ENCODE measurements at places on chromosomes 12 and 14.
A peak's percentile ranks its signal among the peaks of the same experiment; 100 is the strongest.

DNA sequence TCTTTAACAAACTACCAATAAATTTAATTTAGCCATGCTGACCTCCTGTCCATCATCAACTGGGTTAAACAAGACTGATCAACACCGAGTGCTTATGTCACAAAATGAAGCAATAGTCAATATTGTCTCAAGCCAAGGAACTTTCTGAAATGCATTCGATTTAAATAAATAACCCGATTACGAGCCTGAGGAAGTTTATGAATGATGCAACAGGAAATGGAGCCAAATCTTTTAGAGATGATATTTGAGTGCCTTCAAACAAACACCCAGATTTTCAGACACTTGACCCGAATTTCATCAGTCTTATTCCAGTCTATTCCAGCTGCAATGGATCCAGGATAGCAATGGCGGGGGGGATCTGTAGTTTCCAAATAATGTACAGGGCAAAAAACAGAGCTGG lies 27.9 kb downstream of the FAR2 start:
- DNase-seq: no peak

DNA sequence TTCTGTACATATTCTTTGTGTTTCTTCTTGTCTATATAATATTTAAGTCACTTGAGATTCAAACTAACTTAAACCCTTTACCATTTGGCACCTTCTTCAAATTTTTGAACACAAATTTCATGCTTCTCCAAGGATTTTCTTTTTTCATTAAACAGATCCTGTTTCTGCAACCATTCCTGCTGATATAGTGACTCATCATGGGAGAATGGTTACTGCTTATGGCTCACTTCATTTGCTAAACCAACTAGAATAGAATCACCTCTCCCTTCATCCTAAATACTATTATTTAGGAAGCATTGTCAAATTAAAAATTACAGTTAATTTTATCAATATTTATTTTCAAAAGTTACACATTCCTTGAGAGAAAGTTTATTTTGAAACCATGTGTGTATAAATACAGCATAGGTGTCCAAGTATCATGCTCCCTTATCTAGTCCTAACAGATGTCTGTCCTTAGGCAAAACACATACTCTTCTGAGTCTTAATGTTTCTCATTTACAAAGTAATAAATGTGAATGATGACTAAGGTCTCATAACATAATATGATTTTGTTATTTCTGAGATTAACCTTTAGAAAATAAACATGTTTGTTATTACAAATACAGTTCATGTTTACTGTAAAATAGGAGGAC lies 40.7 kb downstream of the PLCZ1 start:
- peak; percentile 59 for DNase-seq

DNA sequence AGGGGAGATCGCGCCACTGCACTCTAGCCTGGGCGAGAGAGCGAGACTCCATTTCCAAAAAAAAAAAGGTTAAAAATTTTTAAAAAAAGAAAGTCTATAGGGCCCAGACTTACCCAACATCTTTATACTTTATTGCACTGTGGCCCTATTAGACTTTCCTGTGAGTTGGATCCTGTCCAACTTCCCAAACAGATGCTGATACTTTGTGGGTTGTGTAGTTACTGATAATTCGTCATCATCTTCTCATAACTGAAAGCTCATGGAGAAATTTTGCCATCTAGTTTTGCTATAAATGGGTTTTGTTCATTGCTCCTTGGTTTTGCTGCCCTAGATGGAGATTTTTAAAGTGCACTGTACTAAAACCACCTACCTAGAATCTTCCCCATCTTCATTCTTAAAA lies 31.1 kb downstream of the APOBEC1 start:
- no peak for DNase-seq

GRCh38 chr12:92363295-92364146 lies 217.9 kb upstream of the BTG1 start:
- DNase-seq: peak; percentile 15

DNA sequence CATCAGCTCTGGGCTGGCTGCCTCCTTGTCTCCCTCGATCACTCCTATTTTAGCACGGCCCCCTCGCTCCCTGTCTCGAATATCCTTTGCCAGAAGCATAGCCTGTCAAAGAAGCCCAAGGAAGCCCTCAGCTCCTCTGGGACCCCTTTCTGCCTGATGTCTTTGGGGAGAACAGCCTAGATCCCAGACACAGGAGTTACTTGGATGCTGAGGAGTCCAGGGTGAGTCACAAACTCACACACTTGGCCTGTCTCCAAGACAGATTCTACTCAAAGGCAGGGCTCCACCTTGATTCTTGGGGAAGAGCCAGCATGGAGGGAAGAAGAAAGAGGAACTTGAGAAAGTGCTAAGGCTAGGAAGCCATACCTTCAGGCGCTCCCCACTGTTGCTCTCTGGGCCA lies 8.1 kb downstream of the AVIL start:
- DNase-seq: peak; percentile 35

- no peak for DNase-seq
Measured at GRCh38 chr12:117890137-117890536, 78.7 kb downstream of the KSR2 start.

GRCh38 chr14:70976591-70976990 lies 69.3 kb downstream of the PCNX1 start:
- no peak for DNase-seq

- DNase-seq: peak; percentile 27
Measured at GRCh38 chr14:75280291-75280830, 1.7 kb downstream of the FOS start.

DNA sequence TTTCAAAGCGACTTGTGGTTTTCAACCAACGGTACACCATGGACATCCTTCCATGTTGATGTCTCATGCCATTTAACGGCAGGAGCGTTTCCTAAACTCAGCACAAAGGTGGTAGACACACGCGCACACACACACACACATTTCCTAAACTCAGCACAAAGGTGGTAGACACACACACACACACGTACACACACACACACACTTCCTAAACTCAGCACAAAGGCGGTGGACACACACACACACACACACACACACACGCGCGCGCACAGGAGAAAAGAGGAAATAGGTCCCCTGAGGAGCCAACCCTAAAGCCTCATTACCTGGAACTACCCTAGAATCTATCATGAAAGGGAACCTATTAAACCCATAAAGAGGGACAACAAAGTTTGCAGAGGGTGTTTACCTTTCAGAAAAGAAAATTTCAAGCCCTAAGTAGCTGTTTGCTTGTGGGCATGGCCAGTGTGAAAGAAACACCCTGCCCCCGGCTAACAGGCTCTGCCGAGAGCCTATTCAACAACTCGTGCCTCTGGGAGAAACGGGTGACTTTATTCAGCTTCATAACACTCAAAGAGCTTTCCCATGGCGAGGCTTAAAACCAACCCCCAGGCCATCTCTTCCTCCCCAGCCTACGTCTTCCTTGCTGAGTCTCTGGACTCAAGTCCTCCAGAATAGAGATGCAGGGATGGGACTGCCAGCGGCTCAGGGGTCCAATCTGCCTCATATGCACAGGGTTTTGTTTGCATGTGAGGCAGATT lies 31.8 kb downstream of the SLC8B1 start:
- no peak for DNase-seq

DNA sequence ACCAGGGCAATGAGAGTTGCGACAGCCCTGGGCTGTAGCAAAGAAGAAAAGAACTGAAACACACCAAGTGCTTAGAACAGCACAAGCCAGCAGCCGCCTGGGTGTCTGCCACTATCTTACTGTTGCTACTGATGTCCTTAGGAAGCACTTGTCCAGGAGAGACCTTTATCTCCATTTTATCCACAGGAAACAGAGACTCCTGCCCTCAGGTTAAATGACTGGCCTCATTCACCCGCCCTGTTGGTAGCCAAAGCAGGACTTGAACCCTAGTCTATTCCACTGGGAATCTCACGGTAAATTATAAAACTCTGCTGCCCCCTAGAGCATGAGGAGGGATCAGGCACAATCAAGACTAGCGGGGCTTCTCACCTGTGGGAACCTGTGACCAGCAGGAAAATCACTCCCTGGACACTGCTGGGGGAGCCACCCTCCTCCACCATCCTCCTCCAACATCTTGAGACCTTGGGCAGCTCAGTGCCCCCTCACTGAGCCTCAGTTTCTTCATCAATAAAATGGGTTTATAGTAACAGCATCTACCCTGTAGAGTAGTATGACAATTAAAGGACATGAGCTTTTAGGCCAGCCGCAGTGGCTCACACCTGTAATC lies 20.5 kb upstream of the TESC start:
- no peak for DNase-seq

- DNase-seq: peak; percentile 24
Measured at GRCh38 chr12:3035171-3035570, 42.0 kb upstream of the TSPAN9 start.

- peak; percentile 51 for DNase-seq
Measured at GRCh38 chr14:64704143-64704742, at the start of gene PLEKHG3. PLEKHG3 (plus strand) TSS chr14:64704424; CDS start chr14:64727632, 23,208 bp downstream.

Measured in fibroblast of lung (primary cell).